NAMALWA (cell line): ENCODE measurements at places on chromosomes 11 and 22.
A peak's percentile ranks its signal among the peaks of the same experiment; 100 is the strongest.

- DNase-seq, result no peak
Measured at GRCh38 chr11:92276773-92277172, 52.2 kb downstream of the FAT3 start.

DNA sequence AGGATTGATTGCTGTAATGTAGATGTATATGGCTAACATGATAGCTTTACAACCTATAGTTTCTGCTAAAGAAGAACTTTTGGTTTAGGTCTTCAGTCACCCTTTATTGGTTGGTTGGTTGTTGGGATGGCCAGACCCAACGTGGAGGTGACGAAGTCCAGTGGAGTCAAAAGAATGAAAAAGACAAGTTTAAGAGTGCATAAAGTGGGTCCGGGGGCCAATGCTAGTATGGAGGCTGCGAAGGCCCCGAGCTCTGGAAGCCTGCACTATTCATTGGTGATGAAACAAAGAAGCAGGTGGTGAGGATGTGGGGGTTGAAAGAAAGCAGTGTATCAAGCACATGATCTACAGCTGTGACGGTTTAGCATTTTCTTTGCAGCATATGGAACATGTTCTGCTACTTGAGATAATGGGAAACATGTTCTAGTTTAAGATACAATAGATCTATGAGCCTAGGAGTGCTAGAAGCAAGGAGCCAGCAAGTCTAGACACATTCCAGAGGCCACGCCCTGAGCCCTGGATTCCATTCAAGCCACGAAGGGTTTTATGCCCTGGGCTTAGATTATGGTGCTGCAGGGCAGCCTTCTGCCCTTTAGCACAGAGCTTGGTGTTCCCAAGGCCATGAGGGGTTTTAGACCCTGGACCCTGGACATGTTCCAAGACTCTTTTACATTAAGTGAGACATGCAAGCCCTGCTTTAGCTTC lies 6.3 kb downstream of the TCP11L1 start:
- no peak for DNase-seq

DNA sequence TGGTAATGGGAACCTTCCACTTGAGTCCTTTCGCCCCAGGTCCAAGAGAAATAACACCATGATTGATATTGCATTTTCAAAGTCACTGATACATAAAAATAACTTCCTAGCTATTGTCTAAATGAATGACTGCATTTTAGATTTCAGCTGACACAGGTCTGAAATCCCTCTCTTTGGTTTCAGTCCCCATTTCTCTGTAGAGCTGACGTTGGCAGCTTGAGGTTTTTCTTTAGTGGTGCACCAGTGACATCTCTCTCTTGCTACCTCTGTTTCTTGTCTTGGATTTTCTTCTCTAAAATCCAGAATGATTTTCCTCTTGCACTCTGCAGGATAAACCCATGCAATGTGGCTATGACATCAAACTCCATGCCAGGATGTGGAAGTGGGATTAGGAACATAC lies 31.7 kb upstream of the SORL1 start:
- DNase-seq, result no peak

DNA sequence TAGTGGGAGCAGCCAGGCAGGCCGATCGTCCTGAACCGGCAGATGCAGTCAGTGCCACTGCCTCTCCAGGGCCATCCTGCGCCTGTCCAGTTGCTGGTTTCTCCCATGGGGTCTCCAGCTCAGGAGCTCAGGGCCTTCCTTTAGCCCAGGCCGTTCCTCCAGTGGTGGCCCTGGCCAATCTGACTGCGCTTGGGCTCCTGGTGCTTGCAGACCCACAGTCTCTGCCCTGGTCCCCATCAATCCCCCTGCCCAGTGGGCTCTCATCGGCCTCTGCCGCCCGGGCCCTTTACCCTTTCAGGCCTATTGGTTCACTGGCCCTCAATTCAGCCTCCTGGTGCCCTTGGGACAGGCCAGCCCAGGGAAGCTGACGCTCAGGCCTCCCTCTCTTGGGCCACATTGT lies 29.2 kb upstream of the TSKU start:
- DNase-seq, result no peak

DNA sequence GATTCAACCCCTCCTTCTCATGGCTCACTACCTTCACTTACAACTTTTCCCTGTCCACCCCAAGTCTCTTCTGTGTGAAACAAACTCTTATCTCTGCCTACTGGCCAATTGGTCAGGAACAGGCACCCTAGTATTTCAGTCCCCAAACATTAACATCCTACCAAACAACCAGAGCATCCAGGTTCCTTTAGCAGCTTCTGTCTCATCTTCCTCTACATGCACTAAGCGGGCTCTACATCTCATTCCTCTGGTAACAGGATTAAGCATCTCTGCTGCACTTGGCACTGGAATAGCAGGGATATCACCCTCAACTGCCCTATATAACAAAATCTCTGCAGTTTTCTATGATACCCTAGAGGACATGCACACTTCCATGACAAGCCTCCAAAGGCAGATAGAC lies 116.2 kb downstream of the JRKL start:
- no peak for DNase-seq

- no peak for DNase-seq
Measured at GRCh38 chr11:72680624-72681158, 6.5 kb upstream of the PDE2A start.

DNA sequence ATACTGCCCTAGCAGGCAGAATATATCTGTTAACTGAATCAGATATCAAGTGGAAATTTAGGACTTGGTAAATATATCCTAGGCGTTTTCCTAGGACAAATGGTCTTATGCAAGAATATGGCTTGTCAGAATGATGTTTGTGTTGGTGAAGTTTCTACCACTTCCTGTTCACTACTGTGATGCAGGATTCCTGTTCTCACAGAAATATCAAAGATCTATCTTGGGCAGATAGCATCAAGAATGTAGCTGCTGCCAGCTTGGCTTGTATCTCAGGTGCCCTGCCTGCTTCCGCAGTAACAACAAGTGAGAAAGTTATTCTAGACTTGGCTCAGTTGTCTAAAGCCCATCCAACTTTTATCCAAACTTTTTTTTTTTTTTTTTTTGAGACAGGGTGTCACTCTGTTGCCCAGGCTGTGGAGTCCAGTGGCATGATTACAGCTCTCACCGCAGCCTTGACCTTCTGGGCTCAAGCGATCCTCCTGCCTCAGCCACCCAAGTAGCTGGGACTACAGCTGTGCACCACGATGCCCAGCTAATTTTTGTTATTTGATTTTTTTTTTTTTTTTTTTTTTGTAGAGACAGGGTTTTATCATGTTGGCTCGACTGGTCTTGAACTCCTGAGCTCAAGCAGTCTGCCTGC lies 61.3 kb downstream of the PPME1 start:
- DNase-seq, result no peak

DNA sequence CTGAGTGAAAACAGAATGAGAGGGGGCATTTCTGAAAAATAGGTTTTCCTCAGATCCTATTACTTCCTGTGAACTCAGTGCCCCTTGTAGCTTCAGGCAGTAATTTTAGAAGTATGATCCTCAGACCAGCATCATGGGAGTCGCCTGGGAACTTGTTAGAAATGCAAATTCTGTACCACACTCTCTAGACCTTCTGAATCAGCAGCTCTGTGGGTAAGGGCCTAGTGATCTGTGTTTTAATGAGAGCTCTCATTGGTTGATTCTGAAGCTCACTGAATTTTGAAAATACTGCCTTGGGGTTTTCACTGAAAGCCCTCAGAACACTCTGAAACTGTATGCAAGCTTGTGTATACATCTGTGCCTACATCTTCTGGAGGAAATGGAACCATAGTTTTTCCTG lies 647.2 kb upstream of the ANO5 start:
- DNase-seq, result no peak

GRCh38 chr22:34812631-34813030 lies 253.3 kb upstream of the ISX start:
- DNase-seq, result no peak

DNA sequence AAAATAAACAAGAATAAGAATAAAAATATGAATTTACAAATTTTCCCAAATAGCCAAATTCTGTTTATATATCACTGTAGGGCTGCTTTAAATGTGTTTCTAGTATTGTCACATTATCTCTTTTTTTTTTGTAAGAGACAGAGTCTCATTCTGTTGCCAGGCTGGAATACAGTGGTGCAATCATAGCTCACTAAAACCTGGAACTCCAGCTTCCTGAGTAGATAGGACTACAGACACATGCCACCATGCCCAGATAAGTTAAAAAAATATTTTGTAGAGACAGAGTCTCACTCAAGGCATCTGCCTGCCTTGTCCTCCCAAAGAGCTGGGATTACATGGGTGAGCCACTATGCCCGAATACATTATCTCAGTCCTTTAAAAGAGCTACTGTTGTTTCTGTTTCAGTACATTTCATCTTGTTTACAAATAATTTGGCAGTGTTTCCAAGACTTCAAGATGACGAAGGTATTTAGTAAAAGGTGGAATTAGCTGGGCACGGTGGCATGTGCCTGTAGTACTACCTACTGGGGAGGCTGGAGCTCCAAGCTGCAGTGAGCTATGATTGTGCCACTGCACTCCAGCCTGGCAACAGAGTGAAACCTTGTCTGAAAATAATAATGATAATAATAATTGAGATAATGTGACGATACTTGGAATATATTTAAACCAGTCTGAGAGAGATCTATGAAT lies 6.0 kb downstream of the FOLH1 start:
- no peak for DNase-seq

DNA sequence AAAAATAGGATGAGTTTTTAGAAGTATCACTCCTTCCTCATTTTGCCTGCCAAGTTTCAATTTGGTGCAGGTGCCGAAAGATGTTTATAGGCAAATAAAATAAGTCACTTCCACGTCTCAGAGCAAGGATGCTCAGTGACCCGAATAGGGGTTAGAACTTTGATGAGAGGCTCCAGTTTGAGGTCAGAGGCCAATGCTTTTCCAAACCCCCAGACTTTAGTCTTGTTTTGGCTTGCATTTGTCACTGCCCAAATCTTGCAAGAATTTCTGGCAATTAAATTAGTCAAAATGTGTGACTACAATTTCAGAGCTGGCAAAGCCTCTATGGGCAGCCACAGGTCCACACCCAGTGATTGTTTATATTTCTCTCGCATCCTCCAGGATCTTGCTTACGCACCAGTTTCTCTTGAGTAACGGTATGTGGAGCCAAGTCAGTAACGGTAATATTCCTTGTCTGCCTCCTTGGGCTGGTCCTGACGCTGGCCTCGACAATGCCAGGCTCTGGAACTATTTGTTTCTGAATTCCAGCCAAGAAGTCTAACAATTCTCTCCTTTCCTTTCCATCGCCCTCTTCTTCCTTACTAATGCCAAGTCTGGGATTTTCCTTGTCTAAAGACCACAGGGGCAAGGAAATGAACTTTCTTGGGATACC lies 9.9 kb upstream of the NUP160 start:
- peak; percentile 93 for DNase-seq

GRCh38 chr22:46935506-46936377 lies 173.3 kb downstream of the TBC1D22A start:
- no peak for DNase-seq

- no peak for DNase-seq
Measured at GRCh38 chr11:77353131-77353530, 51.6 kb upstream of the GDPD4 start.

DNA sequence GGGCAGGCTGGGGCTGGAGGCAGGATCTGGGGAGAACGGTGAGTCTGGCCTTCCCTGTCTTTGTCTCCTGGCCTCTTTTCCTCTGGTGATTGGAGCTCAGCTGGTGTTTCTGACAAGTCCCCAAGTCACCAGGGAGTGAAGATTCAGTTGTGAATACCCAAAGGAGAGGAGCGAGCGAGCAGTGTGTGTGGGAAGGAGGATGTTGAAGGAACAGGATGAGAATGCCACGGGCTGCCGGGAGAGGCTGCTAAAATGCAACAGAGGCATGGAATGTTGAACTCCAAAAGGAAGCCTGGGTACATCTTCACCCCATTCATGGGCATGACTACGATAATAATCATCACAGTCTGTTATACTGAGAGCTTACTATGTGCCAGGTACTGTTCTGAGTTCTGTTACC lies 163.3 kb downstream of the CEP164 start:
- DNase-seq, result no peak

DNA sequence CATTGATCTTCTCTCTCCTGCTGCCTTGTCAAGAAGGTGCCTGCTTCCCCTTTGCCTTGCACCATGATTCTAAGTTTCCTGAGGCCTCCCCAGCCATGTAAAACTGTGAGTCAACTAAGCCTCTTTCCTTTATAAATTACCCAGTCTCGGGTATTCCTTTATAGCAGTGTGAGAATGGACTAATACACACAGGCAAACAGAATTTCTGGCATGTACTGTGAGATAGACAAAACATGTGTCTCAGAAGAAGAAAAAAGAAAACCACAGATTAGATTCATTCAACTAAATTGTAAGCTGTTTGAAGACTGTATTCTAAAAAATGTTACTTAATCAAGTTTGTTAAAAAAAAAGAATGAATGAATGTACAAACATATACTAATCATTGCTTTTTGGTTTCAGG lies 1.5 kb upstream of the MMP20 start:
- no peak for DNase-seq

GRCh38 chr11:133176748-133177147 lies 355.6 kb downstream of the OPCML start:
- DNase-seq, result no peak

- DNase-seq, result no peak
Measured at GRCh38 chr11:61041755-61042518, 60.4 kb upstream of the CD5 start.

GRCh38 chr11:67409781-67410368 lies 5.6 kb upstream of the CARNS1 start:
- DNase-seq, result peak; percentile 56

DNA sequence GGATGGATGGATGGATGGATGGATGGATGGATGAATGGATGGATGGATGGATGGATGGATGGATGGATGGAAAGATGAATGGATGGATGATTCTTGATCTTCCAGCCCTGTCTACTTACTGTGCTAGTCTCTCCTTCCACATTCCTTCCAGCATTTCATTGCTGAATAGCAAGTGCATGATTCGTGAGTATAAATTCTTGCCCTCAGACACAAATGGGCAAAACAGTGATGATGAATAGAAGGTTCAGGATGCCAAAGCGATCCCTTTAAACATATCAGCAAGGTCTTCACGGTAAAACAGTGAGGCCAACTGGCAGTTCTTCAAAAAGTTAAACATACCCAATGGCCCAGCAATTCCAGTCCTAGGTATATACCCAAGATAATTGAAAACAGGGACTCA lies 400.2 kb downstream of the MN1 start:
- no peak for DNase-seq

GRCh38 chr22:24138649-24139420 lies 42.5 kb upstream of the SUSD2 start:
- no peak for DNase-seq

GRCh38 chr11:113382121-113382520 lies 5.5 kb upstream of the ANKK1 start:
- DNase-seq, result no peak

DNA sequence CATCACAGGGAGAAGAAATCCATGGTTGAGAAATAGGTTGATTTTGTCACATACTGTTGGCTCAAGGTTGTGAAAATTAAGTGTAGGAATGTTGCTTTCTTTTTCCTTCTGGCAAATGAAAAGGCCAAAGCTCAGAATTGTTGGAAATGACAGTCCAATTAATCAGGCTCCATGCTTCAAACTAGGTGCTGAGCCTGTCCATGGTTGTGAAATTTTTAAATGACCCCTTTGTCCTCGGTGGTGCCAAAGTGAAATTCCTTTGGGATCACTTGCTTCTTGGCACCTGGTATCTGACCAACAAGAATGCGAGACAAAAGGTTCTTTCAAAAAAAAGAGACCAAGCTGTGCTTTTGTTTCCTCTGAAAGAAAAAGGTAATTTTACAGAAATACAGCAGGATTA lies 451.9 kb downstream of the ETS1 start:
- DNase-seq, result no peak
